NCI-H526 (cell line): ENCODE measurements at places on chromosomes 16 and 17.

- DNase-seq, result no peak
Measured at GRCh38 chr17:30253312-30253711, 17.8 kb upstream of the SLC6A4 start.

DNA sequence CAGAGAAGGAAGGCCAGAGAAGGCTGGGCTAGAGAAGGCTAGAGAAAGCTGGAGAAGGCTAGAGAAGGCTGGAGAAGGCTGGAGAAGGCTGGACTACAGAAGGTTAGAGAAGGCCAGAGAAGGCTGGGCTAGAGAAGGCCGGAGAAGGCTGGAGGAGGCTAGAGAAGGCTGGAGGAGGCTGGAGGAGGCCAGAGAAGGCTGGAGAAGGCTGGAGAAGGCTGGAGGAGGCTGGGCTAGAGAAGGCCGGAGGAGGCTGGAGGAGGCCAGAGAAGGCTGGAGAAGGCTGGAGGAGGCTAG, 6.4 kb upstream of the OGFOD3 start:
- no peak for DNase-seq

DNA sequence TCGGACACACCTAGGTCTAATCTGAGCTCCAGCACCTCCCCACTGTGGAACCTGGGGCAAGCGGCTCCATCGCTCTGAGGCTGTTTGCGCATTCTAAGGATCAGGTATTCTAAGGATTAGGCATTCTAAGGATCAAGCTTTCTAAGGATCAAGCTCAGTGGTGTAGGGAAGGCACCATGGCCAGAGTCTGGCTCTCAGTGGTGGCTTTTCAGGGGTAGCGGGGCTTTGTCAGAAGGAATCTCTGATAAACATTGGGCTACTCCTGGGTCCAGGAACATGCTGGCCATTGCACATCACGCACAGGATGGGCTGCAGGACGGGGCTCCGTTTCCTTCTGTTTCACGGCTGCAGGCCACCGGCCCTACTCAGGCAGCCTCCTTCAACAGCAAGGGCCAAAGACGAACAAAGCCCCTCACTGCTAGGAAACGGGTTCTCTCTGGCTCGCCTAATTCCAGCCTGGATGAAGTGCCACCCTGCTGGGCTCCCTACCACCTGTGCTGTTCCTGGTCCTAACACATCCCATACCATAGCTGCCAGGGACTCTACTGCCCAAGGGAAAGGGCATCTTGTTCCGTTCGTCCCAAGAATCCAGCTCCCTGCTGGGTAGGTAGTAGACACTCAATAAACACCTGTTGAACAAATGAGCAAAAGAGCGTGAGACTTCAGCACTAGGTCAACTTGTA, 5.5 kb downstream of the C1QTNF1 start:
- no peak for DNase-seq

- DNase-seq, result no peak
Measured at GRCh38 chr17:28705074-28705659, 6.5 kb downstream of the PROCA1 start.

- peak; percentile 35 for DNase-seq
Measured at GRCh38 chr17:42679492-42680330, 1.9 kb downstream of the CCR10 start.

DNA sequence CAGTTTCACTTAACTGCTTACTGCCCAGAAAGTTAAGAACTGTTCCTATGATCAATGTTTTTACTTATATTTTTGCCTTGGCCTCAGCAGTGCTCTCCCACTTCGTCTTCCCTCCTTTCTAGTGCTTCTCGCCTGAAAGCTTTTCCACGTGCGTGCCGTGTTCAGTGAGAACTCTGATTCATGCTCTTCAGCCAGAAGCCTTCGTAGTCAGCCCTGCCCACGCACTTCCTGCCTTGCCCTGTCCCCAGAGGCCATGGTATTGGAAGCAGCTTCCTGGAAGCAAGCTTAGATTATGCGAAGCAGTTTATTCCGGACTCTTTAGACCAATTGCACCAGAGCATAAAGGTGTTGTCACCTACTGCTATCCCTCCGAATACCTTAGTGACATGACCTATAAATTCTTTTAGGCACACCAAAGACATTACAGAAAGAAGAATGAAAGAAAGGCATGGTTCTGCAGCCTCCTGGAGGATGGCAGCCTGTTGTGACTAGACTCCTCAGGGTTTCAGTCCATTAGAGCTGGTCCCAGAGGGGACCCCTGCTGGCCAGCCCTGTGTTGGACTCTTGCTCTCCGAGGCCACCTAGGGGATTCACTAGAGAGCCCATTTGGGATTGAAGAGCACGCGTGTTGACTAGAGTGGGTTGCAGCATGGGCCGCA, 105.2 kb downstream of the RPTOR start:
- DNase-seq, result no peak

GRCh38 chr16:75590920-75591843, 25.0 kb downstream of the GABARAPL2 start:
- DNase-seq, result no peak
